ENCODE measurements at places on chromosomes 4 and X.

DNA sequence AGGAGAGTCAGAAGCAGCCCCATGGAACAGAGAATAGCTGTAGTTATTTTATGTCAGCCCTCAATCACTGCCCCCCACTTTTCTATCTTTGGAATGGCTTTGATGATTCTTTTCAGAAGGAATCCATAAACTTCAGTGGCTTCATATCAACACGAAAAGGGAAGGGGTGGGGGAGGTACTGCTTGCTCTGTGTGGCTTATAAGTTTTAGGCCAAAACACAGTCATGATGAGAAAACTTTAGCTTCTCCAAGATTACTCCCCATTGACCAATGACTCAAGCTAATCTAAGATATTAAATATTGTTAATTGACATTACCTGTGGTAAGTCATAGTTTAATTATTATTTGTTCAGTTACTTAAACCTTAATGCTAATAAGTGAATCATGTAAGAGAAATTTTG, 669.6 kb upstream of the FAM241A start:
- no peak for DNase-seq

DNA sequence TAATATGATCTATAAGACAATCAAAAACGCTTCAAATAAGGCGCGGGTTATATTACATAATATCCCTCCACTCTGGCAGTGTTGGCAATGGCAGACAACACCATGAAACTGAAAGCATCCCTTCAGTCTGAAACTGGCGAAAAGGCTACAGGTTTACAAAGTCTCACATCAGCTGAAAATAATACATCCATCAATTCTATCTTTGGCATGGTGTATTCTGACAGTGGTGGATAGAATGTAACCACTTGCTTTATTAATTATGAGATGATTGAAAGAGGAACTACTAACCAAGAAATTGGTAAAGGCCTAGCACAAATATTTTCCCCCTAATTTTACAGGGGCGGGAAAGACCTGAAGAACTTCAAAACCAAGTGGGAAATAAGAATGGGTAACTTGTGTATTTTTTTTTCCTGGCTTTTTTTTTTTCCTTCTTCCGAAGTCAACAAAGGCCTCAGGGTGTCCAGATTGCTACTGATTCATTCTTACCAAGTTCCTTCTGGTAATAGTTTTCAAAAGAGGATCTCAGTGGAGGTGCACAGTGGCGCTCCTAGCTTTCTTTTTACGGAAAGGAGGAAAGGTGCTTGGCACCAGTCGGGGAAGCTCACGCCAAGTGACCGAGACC, 728 bp downstream of the UBA6 start:
- peak; percentile 7 for DNase-seq

DNA sequence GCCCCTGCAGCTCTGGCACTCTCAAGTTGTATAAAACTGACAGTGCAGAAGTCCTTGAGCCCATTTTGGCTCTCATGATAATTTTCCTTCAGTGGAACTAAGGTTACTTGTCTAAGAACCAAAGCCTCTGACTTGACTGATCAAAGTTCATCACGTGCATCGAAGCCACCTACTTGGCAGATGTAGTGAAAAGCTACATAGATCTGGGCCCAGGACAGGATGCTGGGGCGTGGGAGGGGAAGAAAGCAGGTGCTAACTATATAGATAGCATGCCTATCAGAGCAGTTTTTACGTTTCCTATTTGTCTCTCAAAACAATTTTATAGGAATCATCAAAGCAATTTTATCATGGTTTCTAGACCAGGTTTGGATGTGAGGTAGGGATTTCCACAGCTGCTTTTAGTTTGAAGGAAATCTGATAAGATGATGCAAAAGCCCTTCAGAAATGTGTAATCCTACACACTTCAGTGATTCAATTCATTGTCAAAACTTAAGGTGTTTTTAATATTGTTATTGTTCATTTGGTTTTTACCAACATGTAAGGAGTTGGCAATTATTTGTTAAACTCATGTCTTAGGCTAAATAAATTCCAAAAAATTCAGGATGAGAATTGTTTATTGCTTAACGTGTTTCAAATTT, 1.2 kb upstream of the CD40LG start:
- no peak for DNase-seq

- DNase-seq: no peak
These were observed 113.4 kb downstream of the BCOR start for GRCh38 chrX:39984191-39984956.

DNA sequence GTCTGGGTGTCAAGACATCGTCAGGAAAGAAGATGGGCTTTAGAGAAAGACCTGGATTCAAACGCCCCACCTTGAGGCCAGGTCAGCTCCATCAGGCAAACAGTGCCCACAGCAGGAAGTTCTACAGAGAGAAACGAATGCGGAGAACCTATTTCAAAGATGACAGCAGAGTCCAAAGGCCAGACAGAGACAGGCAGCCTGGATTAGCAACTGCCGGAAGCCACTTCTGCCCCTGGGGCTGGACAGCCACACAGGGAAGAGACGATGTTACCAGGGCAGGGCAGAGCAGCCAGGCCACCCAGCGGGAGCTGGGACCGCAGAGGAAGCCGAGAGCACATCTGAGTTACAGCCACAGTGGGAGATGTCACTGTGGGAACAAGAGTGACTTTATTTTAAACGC, 1.2 kb downstream of the C4orf50 start:
- no peak for DNase-seq

DNA sequence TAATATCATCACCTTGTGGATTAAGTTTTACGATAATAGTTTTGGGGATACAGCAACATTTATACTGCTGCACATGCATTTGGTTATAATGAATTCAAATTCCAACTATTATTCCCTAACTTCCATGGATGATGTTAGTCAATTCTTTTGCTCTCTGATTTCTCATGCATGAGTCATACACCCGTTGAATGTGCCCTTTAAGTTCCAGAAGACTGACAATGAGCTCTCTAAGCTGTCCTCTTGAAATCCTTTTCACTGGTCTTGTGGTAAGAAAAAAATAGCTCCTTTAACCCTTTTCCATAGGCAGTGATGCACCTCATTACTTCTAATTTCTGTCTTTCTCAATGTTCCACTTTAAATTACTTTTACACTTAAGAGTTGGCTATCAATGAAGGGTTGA, 1095.2 kb upstream of the POU3F4 start:
- no peak for DNase-seq

DNA sequence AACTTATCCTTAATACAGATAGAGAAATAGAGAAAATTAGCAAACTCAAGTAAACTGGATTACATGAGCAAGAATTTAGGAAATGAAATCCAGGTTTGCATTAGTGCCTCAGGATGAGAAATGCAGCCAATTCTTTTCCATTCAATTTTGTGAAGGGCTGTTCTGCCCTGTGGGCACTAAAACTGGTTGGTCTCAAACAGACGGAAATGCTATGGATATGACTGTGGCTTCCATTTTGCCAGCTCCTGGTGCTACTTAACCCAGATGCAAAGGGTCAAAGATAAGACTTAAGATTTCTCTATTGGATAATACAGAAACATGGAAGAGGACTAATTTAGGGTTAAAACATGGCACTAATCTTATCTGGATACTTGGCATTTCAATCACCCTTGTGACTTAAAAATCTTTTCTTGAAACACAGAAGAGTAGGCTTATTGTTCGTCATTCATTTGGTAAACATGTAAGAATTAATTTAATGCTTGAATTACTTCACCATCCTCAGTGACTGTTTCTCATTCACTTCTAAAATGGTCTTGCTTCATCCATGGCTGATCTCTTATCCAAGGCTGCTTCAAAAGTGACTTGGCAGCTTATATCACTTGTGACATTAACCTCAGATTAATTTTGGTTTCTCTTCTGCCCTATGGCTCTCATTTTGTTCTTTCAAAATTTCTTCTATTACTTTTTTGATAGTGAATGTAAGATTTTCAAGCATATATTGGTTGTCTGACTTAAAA, 1008.7 kb downstream of the GLUD2 start:
- no peak for DNase-seq

GRCh38 chr4:165384598-165384997, 5.8 kb downstream of the CPE start:
- no peak for DNase-seq

DNA sequence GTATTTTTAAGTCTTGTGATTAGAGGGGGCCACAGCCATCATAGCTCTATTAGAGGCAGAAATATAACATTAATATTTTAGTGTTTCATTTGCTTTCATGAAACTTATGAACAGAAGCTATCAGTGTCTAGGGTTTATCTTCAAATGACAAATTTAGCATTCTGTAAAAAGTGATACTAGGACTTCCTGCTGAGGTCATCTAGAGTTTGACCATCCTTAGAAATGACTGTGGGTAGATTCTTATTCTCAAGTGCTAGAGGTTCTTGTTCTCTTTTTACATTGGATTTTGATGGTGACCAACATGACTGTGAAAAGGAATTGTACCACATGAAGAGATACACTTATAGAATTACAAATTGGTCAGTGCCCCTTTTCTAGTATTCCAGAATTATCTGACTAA, 568.6 kb downstream of the RPA4 start:
- no peak for DNase-seq

DNA sequence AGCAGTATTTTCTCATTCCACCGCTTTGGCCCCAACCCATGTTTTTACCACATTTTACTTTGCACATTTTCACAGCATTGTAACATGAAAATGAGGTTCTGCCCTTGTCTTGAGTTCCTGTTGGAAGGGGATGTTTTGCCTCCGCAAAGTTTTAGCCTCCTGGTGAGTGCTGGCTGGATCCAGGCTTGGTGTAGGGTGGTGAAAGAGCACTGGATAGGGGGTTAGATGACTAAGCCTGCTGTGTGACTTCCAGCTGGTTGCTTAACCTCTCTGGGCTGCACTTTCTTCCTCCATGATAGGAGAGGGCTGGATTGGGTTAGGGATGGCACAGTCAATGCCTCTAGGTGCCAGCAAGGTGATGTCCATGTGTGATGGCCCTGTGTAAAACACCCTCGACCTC, 28.9 kb downstream of the CYTL1 start:
- DNase-seq: no peak

GRCh38 chr4:75429208-75429607, 85.0 kb downstream of the RCHY1 start:
- DNase-seq: no peak

DNA sequence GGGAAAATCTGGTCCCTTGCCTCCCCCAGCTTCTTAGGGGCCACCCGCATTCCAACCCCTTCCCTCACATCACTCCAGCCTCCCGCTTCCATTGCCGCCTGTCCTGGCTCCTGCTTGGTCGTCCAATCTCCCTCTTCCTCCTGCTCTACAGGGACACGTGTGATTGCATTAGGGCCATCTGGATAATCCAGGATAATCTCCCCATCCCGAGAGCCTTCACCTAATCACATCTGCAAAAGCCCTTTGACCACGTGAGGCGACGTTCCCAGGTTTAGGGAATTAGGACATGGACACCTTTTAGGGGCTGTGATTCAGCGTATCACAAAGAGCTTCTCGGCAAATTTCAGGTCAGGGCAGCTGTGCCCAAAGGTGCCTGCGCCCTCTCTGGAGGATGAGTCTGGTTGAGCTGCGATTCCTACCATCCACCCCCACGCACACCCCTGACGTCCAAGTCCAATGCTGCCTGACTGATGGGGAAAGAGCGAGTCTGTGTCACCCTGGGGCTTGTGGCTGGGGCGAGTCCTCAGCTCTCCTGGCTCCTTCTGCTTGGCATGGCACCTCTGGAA, 104.6 kb downstream of the PSAPL1 start:
- DNase-seq: no peak

DNA sequence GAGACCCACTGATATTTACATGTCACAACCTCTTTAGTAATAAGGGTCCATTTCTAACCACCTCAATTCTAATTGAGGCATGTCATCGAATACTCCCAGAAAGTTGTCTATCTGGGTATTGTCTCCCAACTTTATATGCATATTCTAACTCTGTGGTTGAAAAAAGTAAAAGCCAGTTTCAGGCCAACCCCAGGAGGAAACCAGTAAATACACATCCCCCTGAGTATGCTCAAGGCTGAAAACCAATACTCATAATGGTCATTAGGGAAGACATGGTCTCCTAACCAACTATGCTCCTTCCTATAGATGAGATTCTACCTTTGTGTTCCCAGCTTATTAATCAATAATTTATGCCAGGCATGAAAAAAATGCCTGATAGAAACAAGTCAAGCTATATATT, 96.6 kb downstream of the SH3KBP1 start:
- no peak for DNase-seq

DNA sequence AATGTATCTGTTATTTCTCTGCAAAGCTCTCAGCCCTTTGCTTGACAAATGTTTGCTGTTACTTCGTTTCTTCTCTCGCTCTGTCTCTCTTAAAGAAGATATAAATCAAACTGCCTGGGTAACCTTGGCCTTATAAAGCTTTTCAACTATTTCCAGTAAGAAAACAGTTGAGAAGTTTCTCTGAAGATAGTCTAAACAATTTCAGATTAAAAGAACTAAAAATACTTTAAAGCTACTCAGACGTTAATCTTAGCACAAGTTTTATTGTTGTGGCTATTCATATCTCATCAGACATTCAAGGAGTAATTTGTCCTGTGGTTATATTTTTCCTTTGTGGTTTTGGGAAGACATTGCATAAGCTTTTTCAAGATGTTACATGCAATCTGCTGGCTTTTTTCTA, 22.6 kb downstream of the HOPX start:
- DNase-seq: no peak

GRCh38 chr4:169640261-169640870, 20.0 kb downstream of the CLCN3 start:
- peak; percentile 44 for DNase-seq

DNA sequence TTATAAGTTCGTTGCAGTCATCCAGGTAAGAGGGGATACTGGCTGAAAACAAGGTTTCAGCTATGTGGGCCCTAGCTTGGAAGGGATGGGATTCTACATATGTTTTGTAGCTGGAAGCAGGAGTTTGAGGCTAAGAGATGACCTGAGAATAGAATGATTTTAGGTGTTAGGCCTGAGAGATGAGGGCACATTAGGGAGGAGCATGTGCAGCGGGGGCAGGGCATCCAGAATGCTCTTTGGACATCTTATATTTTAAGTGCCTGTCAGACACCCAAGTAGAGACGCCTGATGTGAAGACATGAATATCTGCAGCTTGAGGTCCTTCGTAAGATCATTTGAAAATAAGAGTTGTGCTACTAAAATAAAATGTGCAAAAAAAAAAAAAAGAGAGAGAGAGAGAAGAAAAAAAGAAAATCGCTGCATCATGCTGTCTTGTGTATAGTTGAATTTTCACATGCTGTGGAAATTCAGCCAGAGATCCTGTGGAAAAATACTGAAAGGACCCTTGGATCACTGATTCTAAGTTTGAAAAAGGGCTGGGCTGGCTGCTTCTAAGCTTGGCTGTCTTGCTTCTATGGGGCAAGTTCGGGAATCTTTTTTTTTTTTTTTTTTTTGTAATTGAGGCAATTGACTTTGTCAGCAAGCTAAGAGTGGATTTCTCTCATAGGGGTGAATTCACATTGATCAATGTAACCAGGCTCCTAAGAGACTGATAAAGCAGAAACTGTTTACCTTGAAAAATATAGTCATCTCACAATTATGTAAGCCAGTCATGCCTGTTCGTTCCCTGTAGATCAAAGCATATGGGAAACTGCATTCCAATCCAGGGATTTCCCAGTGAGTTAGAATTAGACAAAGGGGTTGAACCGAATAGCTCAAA, 341.0 kb upstream of the GATB start:
- no peak for DNase-seq

- DNase-seq: no peak
These were observed 14.6 kb upstream of the MSANTD1 start for GRCh38 chr4:3234171-3235029.

- peak; percentile 69 for DNase-seq
These were observed 158.4 kb downstream of the CHIC2 start for GRCh38 chr4:53905941-53906377.

- DNase-seq: no peak
These were observed 573 bp downstream of the SERPINA7 start for GRCh38 chrX:106037835-106038473.
